ENCODE measurements at places on chromosomes 5 and 9.

- no peaks in the 10 kb centered on the region for H3K36me3 ChIP-seq
- no peaks in the 10 kb centered on the region for H3K27me3 ChIP-seq
- no peak overlapping the region for H3K4me3 ChIP-seq
- no peaks in the 10 kb centered on the region for H3K4me1 ChIP-seq
- no peak overlapping the region for H3K27ac ChIP-seq
- no peak for DNase-seq
Measured at GRCh38 chr9:134778156-134778555, 102.5 kb upstream of the FCN2 start.

DNA sequence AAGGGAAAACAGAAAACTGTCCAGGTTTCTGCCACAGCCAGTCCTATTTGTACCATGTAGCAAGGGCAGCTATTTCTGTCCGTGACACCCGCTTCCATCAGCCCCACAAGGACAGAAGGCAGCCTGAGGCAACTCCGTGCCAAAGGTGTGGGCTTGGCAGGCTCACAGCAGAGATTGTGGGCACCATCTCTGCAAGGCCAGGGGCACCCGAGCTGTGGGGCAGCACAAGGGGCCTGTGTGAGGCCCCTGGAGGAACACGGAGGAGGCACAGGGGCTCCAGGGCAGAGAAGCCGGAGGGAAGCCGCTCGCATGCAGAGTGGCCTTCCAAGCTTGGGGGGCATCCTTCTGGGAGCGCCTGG is 43.5 kb downstream of the COL23A1 start:
- no peaks in the 10 kb centered on the region for H3K27me3 ChIP-seq
- no peak overlapping the region for H3K4me3 ChIP-seq
- H3K27ac ChIP-seq = no peak overlapping the region
- no peaks in the 10 kb centered on the region for H3K36me3 ChIP-seq
- H3K4me1 ChIP-seq = no peaks in the 10 kb centered on the region

GRCh38 chr5:76337953-76338451 is 65.1 kb upstream of the IQGAP2 start:
- H3K36me3 ChIP-seq = peaks cover 7% of the 10 kb centered on the region
- H3K27ac ChIP-seq = peak overlapping the region; percentile 7
- peak; percentile 60 for DNase-seq
- H3K27me3 ChIP-seq = no peaks in the 10 kb centered on the region

- DNase-seq = no peak
- H3K4me3 ChIP-seq = no peak overlapping the region
- H3K27ac ChIP-seq = no peak overlapping the region
- H3K27me3 ChIP-seq = no peaks in the 10 kb centered on the region
- no peaks in the 10 kb centered on the region for H3K36me3 ChIP-seq
Measured at GRCh38 chr5:65394087-65394486, 87.6 kb downstream of the ADAMTS6 start.

- peaks cover 9% of the 10 kb centered on the region for H3K4me1 ChIP-seq
- no peak for DNase-seq
- H3K27me3 ChIP-seq = no peaks in the 10 kb centered on the region
- no peaks in the 10 kb centered on the region for H3K36me3 ChIP-seq
Measured at GRCh38 chr5:102858221-102858620, 103.1 kb downstream of the PAM start.

- H3K36me3 ChIP-seq = no peaks in the 10 kb centered on the region
- H3K4me1 ChIP-seq = no peaks in the 10 kb centered on the region
- no peak overlapping the region for H3K4me3 ChIP-seq
- H3K27me3 ChIP-seq = no peaks in the 10 kb centered on the region
- no peak overlapping the region for H3K27ac ChIP-seq
- no peak for DNase-seq
Measured at GRCh38 chr5:31023105-31023504, 170.4 kb upstream of the CDH6 start.

DNA sequence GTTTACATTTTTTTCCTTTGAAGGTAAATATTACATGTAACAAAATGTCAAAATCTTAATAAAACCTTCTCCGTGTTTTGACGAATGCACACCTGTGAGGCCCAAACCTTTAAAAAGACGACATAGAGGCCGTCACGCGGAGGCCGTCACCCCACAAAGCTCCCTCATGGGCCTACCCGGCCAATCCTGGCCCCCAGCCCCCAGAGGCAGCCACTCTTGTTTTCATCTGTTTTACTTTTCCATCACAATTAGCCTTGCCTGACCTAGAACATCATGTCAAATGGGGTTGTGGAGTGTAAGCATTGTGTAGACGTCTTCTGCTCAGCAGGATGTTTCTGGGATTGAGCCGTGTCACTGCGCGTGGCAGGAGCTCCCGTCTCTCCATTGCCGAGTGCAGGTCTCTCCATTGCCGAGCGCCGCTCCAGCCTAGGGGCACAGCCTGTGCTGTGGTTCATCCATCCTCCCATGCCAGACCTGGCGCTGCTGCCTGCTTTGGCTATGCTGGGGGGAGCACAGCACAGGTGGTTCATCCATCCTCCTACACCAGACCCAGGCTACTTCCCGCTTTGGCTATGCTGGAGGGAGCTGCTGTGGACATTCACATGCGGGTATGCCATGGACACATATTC is 52.2 kb upstream of the IRX4 start:
- no peak overlapping the region for H3K27ac ChIP-seq
- DNase-seq = no peak
- no peaks in the 10 kb centered on the region for H3K36me3 ChIP-seq
- H3K4me3 ChIP-seq = no peak overlapping the region
- H3K4me1 ChIP-seq = no peaks in the 10 kb centered on the region

DNA sequence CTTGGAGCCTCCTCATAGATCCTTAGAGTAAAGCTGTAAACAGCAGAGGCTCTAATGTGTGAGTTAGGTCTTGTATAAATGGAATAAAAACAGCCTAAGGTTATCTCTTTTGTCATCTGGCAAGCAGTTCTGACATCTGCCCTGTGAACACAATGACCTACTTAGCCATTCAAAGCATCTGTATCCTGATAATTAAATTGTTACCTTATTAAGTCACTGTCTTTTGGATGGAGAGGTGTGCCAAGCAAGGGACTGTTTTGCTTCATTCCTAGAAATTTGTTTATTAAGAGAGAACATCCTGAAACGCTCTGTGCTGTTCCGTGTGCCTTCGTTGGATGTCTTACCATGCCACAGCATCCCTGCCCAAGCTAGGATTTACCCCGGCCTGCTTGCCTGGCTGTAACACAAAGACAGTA is 1.5 kb downstream of the LSM11 start:
- H3K4me3 ChIP-seq = peak overlapping the region; percentile 86
- no peak overlapping the region for H3K27ac ChIP-seq
- no peaks in the 10 kb centered on the region for H3K27me3 ChIP-seq
- H3K36me3 ChIP-seq = peaks cover 5% of the 10 kb centered on the region

DNA sequence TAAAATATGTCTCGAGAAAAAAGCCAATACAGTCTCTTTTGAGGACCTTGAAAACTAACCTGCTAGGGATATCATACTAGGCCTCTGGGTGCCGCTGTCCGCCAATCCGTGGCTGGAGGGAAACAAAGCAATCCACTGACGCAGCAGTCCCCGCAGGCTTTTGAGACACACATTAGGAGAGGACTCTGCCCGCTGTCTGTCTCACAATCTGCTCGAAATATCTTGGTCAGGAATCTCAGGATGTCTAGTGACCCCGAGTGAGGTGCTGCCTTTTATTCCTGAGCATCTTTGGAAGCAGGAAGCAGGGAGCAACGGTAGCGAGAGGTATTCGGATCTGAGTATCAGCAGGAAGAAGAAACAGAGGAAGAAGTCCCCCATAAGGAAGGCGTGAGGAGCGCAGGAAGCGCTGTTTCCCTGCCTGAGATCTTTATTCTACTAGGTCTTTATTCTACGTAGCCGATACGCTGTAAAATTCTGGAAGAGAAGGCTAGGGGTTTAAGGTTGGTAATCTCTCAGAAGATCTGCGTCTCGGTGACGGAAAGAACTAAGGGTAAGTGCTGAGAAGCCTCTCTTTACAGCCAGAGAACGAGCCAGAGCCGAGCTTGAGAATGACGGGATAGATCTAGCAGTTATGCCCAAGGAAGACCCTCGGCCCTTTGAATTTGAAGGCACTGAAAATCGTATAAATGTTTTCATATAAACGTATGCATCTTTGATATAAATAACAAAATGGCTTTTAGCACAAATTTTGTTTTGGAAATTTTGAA is 4.0 kb upstream of the PCDHGA1 start:
- peak; percentile 70 for DNase-seq
- peaks cover 16% of the 10 kb centered on the region for H3K27me3 ChIP-seq
- H3K27ac ChIP-seq = no peak overlapping the region
- H3K4me1 ChIP-seq = peaks cover 10% of the 10 kb centered on the region

DNA sequence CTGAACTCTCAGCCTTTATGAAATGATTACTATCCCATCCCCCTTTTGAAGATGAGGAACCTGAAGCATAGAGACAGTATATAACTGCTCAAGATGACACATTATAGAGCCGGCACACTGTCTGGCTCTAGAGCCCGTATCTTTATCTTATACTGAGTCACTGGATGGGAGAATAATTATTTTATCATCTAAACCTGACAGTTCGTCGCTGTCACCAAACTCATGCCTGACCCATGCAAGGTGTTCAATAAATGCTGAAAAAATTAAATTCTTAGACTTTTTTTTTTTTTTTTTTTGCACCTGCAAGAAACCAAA is 38.8 kb downstream of the HOMER1 start:
- DNase-seq = no peak
- no peaks in the 10 kb centered on the region for H3K27me3 ChIP-seq
- H3K27ac ChIP-seq = no peak overlapping the region
- no peaks in the 10 kb centered on the region for H3K36me3 ChIP-seq
- no peaks in the 10 kb centered on the region for H3K4me1 ChIP-seq

- peaks cover 39% of the 10 kb centered on the region for H3K4me1 ChIP-seq
- no peak for DNase-seq
- no peak overlapping the region for H3K27ac ChIP-seq
- H3K36me3 ChIP-seq = peaks cover 4% of the 10 kb centered on the region
- peak overlapping the region; percentile 66 for H3K4me3 ChIP-seq
Measured at GRCh38 chr5:170334626-170335025, 37.0 kb upstream of the LCP2 start.

DNA sequence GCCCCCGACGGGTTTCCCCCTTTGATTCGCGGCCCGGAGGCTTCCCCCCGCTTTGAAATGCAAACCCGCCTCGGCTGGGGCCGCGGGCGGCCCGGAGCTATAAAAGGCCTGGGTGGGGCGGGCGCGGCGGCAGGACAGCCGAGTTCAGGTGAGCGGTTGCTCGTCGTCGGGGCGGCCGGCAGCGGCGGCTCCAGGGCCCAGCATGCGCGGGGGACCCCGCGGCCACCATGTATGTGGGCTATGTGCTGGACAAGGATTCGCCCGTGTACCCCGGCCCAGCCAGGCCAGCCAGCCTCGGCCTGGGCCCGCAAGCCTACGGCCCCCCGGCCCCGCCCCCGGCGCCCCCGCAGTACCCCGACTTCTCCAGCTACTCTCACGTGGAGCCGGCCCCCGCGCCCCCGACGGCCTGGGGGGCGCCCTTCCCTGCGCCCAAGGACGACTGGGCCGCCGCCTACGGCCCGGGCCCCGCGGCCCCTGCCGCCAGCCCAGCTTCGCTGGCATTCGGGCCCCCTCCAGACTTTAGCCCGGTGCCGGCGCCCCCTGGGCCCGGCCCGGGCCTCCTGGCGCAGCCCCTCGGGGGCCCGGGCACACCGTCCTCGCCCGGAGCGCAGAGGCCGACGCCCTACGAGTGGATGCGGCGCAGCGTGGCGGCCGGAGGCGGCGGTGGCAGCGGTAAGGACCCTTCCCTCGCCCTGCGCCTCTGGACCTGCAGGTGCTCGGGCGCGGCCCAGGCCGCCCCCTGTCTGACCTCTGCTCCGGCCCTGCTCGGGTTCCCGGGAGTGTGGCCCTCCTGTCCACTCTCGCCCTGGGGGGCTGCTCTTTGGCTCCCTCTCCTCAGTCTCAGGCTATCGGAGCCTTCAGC is at the start of gene CDX1:
CDX1 (plus strand) TSS at position 129 of the 862 bp plus-strand sequence; CDS start at position 228, 99 bp downstream.
- no peak within 1 kb of the TSS for H3K4me3 ChIP-seq
- H3K36me3 ChIP-seq = no peaks in the 10 kb centered on the region
- H3K4me1 ChIP-seq = no peaks in the 10 kb centered on the region
- peaks cover 44% of the 10 kb centered on the region for H3K27me3 ChIP-seq
- no peak for DNase-seq

- no peaks in the 10 kb centered on the region for H3K27me3 ChIP-seq
- peak; percentile 39 for DNase-seq
- H3K4me3 ChIP-seq = peak overlapping the region; percentile 62
- H3K36me3 ChIP-seq = peaks cover 48% of the 10 kb centered on the region
- peak overlapping the region; percentile 92 for H3K27ac ChIP-seq
Measured at GRCh38 chr9:133056533-133056932, 5.2 kb upstream of the CEL start.

- H3K27me3 ChIP-seq = no peaks in the 10 kb centered on the region
- H3K36me3 ChIP-seq = no peaks in the 10 kb centered on the region
- no peak for DNase-seq
- no peak overlapping the region for H3K27ac ChIP-seq
- H3K4me1 ChIP-seq = peaks cover 9% of the 10 kb centered on the region
- no peak overlapping the region for H3K4me3 ChIP-seq
Measured at GRCh38 chr5:91118796-91119195, 264.3 kb downstream of the ARRDC3 start.

DNA sequence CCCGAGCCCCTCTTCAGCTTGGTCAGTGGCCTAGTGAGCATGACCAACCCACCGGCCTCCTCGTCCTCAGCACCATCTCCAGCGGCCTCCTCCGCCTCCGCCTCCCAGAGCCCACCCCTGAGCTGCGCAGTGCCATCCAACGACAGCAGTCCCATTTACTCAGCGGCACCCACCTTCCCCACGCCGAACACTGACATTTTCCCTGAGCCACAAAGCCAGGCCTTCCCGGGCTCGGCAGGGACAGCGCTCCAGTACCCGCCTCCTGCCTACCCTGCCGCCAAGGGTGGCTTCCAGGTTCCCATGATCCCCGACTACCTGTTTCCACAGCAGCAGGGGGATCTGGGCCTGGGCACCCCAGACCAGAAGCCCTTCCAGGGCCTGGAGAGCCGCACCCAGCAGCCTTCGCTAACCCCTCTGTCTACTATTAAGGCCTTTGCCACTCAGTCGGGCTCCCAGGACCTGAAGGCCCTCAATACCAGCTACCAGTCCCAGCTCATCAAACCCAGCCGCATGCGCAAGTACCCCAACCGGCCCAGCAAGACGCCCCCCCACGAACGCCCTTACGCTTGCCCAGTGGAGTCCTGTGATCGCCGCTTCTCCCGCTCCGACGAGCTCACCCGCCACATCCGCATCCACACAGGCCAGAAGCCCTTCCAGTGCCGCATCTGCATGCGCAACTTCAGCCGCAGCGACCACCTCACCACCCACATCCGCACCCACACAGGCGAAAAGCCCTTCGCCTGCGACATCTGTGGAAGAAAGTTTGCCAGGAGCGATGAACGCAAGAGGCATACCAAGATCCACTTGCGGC is 1.8 kb downstream of the EGR1 start:
- H3K27ac ChIP-seq = no peak overlapping the region
- peak overlapping the region; percentile 48 for H3K4me3 ChIP-seq
- no peaks in the 10 kb centered on the region for H3K36me3 ChIP-seq
- DNase-seq = no peak

All from activated CD4-positive, alpha-beta T cell treated with anti-CD3 and anti-CD28 coated beads, Interleukin-2, amount 10 ng/mL, durations not matched to agents 7 days and 5 days (primary cell).